RPMI8226 (cell line): ENCODE measurements at places on chromosomes 6 and 20.

GRCh38 chr6:148265054-148265453, 77.6 kb upstream of the SASH1 start:
- no peak for DNase-seq

DNA sequence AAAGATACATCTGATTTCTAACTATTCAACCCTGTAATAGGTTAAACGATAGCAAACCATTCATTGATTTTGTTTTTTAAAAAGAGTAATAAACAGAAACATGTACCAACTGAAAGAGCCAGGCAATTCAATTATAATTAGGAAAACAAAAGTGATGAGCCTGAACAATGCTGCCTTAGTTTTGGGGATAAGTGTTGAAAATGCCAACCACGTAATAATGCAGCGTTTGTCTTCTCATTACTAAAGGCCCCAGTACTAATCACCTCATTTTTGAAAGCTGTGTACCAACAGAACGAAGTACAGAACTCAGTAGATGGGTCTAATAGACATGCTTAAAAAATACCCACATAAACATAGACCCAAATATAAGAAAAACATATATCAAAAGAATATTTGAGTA, 663.6 kb upstream of the CHD6 start:
- DNase-seq: no peak

- DNase-seq: no peak
Measured at GRCh38 chr6:151679081-151679480, 128.4 kb upstream of the ESR1 start.

GRCh38 chr6:106939848-106940247, 34.7 kb downstream of the CD24 start:
- DNase-seq: no peak

DNA sequence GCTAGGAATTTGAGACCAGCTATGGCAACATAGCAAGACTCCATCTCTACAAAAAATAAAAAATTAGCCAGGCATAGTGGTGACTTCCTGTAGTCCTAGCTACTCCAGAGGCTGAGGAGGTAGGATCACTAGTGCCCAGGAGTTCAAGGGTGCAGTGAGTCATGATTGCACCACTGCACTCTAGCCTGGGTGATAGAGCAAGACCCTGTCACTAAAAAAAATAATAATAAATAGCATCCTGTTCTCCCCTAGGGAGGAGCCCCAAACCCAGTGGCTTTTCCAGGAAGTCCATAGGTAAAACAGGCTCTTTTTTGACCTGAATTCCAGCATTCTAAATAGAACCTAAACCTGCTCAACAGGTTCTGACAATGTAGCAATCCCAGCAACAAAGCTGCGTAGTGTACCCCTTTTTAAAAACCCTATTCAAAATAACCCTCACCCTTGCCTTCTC, 192.0 kb downstream of the ALDH8A1 start:
- DNase-seq: no peak

- DNase-seq: no peak
Measured at GRCh38 chr6:91590191-91590590, 1003.3 kb upstream of the MAP3K7 start.

DNA sequence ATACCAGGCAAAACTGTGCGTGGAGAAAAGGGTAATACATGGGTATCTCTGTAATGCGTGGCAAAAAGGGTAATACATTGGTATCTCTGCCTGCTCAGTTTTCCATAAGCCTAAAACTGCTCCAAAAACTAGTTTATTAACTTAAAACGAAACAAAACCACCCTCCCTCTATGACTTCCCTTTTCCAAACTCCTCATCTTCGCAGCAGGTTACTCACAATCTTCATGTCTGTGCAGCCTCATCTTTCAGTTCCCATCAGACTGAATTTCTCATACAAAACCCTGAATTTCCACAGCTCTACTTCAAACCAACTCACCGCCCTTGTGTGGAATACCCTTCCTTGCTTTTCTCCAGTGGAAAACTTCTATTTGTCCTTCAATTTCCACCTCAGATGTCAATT, 199.4 kb downstream of the PHACTR1 start:
- no peak for DNase-seq

DNA sequence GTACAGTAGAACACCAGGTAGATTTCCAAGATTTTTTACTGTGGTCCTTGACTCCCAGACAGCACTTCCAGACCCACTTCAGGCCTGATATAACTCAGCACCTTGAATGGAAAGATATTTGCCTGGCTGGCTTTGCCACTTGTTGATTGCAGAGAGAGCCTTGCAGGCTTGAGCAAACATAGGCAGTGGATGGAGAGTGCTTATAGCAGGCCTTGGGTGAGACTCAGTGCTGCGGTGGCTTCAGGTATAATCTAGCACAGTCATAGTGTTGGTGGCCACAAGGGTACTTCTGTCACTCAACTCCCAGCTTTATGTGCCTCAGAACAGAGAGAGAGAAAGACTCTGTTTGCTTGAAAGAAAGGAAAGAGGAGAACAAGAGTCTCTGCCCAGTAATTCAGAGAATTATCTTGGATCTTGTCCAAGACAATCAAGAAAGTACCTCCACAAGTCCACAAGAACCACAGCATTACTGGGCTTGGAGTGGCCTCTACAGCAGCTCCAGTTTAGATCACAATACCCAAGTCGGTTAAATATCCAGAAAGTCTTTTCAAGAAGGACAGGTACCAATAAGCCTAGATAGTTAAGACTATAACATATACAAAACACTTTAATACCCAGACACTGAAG, 70.5 kb upstream of the FKBP1C start:
- DNase-seq: no peak

GRCh38 chr20:20457392-20458126, 89.7 kb downstream of the INSM1 start:
- no peak for DNase-seq

- no peak for DNase-seq
Measured at GRCh38 chr6:49155316-49155715, 307.7 kb downstream of the MMUT start.

GRCh38 chr20:23446505-23446904, 6.2 kb downstream of the CST11 start:
- DNase-seq: peak; percentile 59

DNA sequence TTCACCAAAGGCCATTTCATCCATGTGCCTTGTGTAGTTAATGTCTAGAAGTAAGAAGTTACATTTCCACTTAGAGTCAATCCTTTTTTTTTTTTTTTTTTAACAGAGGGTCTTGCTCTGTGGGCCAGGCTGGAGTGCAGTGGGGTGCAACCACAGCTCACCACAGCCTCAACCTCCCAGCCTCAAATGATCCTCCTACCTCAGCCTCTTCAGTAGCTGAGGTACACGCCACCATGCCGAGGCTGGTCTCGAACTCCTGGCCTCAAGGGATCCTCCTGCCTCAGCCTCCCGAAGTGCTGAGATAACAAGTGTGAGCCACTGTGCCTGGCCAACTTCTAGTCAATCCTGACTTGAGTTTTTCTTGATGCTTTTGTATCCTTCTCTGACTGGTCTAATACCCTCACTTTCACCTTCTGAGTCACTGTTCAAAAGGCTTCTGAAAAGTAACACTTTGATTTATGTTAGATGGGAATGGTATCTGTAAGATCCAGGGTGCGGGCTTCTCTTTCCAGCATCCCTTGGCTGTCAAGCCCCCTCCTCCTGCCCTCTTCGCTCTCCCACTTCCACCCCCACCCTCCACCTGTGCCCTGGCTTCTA, 22.1 kb downstream of the TRAM2 start:
- no peak for DNase-seq

DNA sequence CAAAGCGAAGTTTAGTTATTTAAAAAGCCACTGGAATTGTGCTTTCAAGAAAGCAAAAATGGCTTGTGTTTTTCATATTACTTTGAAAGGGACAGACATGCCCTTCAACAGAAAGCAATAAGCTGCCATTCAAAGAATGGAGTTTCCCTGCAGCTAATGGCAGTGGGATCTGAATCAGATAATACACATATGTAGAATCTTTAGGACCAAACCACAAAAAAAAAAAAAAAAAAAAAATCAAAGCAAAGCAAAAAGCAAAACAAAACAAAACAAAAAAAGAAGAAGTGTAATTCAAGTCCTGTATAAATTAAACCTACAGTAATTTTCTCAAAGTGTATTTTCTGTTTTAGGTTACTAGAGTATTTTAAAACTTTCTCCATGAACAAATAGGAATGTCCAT, 63.6 kb upstream of the ZNF217 start:
- DNase-seq: no peak

DNA sequence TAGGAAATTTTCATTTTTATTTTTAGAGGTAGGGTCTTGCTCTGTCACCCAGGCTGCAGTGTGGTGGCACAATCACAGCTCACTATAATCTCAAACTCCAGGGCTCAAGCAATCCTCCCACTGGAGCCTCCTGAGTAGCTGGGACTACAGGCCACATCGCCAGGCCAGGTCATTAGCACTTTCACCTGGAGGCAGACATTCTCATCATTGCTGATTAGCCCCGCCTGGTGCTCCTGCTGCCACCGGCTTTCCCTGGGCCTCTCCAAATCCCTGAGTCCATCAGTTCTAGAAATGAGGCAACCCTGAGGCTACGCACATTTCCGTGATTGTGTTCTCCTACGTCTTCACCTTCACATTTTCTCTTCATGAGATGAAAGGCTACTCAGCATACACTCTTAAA, 607.7 kb upstream of the NRSN1 start:
- DNase-seq: no peak

GRCh38 chr20:2692886-2693285, 306 bp downstream of the EBF4 start:
- peak; percentile 31 for DNase-seq

- no peak for DNase-seq
Measured at GRCh38 chr6:53464483-53464882, 80.4 kb downstream of the GCLC start.

DNA sequence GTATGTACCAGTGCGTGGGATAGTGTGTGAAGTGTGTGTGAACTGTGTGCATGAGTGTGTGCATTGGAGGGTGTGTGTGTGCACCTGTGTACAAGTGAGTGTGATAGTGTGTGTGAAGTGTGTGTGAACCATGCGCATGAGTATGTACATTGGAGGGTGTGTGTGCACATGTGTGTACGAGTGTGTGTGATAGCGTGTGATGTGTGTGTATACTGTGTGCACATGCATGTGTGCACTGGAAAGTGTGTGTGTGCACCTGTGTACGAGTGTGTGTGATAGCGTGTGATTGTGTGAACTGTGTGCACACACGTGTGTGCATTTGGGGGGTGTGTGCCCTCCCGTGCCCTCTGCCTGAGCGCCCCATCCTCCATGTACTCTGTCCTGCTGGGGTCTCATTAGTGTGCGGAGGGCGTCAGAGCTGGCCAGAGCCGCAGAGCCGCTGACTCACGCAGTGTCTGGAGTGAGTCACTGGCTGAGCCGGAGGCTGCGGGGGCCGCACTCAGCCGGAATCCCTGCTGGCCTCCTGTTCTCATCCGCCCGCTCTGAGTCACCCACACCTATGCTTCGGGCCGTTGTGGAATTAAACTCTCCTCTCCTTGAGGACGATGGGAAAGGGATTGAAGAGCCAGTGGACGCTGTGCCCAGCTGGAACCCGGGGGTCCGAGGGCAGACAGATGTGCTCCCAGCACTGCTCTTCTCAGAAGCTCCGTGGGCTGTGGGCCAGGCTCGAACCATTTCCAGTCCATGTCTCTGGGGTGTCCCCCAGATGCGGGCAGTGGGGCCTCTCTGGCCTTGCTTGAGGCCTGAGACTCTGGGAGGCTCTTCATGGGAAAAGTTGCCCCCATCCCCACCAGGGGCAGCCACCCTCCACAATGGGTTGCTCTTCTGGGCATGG, 27.3 kb upstream of the STX16 start:
- no peak for DNase-seq

- DNase-seq: no peak
Measured at GRCh38 chr6:142784344-142784743, 160.6 kb downstream of the HIVEP2 start.

GRCh38 chr20:48056218-48056617, 270.9 kb upstream of the SULF2 start:
- no peak for DNase-seq

- no peak for DNase-seq
Measured at GRCh38 chr20:62762801-62763368, 33.4 kb upstream of the MRGBP start.

DNA sequence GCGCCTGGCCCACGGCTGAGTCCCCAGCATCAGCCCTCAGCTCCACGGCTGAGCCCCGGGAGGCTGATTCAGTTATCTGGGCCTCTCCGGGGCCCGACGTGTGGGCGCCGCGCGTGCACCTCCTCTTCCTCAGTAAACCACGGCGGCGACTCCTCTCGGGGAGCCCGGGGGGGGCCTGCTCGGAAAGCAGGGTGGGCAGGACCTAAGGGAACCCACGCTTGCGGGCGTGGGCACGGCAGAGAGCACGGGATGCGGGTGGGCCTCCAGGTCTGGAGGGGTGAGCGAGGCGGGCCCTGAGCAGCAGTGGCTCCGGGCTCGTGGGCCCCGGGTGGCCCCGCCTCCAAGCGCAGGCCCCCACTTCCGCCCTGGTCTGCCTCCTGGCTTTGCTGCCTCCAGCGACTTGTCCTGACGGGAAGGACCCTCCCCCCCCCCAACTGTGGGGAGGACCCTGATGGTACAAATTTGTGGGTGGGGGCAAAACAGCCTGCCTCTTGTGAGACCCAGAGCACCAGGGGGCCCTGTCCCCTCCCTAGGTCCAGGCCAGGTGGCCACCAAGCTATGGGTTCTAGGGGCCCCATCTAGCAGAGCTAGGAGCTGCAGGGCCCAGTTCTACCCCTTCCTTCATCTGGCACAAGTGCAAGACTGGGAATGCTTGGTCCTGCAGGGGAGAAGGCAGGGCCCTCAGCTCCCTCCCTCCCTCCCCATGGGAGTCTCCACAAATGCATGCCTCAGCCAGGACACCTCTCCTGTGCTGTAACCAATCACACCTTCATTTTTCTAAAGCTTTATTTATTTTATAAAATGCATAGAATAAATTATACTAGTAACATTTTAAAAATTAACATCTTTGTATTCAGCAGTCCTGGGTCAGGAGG, 16.9 kb downstream of the UCKL1 start:
- DNase-seq: no peak

GRCh38 chr6:3287308-3287707, 28.6 kb downstream of the PSMG4 start:
- no peak for DNase-seq

GRCh38 chr6:122734529-122735395, 44.8 kb upstream of the FABP7 start:
- DNase-seq: no peak

- DNase-seq: peak; percentile 31
Measured at GRCh38 chr6:122381494-122382265, 17.8 kb upstream of the HSF2 start.

- no peak for DNase-seq
Measured at GRCh38 chr6:107493158-107494057, 3.5 kb downstream of the SOBP start.

GRCh38 chr20:51497542-51498467, 44.7 kb downstream of the NFATC2 start:
- DNase-seq: no peak

DNA sequence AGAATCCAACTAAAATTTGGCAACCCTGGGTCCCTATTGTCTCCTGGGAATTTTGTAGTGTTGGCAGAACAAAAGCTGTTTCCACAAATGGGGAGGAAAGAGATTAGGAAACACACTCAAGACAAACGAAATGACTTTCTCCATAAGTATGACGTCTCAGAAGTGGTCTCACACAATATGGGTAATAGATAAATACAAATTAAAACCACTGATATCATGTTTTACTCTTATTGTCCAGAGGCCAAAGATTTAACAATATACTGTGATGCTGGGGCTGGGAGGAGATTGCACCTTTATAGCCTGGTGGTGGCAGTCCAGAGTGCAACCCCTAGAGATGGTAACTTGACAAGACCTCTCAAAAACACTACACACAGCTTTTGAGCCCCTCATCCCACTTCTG, 18.6 kb downstream of the FKBP1A start:
- DNase-seq: no peak

- DNase-seq: no peak
Measured at GRCh38 chr20:22810626-22811569, 224.2 kb upstream of the SSTR4 start.
